Breast epithelium (tissue), 4 donors: ENCODE measurements at places on chromosomes 11 and 22. TPM values are rescaled to one million over a fixed set of nuclear protein-coding genes. Genes with fewer than 3 reads are reported as not detected.

DNA sequence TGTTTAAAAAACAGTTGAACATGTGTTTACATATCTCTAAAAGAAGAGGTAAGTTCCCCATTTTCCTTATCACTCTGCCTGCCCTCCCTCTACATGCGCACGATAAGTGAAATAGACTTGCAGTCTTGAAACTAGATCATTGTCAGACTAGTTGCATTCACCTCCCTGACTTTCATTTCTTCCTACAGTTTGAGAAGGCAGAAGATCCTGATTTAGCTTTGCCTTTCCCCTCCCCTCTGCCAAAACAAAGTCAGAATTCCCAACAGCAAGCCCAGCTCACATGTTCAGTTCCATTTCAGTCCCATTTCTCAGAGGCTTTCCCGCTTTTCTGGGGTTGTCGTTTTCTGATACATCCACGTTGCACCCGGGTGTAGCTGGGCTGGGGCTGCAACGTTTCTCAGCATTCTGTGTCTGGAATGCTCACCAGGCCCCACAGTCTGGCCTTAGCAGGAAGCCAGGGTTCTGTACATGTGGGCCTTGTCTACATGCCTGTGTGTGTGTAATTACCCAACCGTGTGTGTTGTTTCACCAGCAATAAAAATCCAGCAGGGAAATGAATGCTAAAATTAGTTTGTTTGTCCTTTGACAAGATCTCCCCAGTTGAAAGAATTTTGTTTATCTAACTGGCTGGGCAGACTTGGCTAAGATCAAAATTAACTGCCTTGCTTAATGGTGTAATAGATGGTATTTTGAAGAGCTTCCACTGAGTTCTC, 179.2 kb downstream of the DBX1 start:
- DNase-seq: no peak

Gene IL10RA
- total RNA-seq: 9.8 TPM

GRCh38 chr22:24810043-24810749, 4.2 kb downstream of the SGSM1 start:
- peak; percentile 29 for DNase-seq

DNA sequence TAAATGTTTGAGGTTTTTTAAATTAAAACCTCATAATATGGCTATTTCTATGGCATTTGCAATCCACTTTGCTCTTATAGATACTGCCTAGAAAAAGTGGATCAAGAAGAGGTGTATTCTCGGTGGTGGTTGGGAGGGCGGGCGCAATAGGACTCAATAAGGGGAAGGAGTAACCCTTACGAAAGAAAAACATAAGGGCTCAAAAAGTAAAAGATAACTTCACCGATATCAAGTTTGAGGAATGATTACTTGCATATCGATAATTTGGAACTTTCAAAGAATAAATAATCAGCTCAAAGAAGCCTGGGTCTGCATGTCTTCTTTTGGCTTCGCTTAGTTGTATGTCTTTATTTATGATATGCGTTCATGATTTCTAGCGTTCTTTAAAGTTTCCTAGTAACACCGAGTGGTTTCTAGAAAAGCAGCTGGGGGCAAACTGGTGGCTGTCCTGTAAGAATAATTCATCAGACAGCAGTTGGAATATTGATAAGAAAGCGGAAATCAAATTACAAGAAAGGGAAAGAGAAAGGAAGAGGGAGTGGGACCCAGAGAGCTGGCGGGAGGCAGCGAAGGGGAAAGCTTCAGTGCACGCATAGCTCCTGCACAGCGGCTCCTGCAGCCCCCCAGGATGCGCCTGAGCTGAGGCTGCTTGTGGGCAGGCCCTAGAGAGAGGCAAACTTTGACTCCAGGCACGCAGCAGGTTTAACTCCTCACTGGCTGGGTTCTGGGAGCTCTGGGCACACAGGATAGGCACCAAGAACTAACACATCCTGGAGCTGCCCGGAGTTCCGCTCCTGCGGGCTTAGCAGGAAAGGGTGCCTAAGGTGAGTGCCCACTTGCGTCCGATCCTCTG, 9.1 kb upstream of the FLI1 start:
- DNase-seq: no peak

Gene PIM3
- 63.0 TPM for total RNA-seq

Gene RASGRP2
- total RNA-seq: 10.0 TPM

Gene GUCY1A2
- total RNA-seq: 4.9 TPM

Gene ELMOD1
- not detected for total RNA-seq

- DNase-seq: no peak
Measured at GRCh38 chr11:44681698-44682097, 45.1 kb upstream of the TSPAN18 start.

DNA sequence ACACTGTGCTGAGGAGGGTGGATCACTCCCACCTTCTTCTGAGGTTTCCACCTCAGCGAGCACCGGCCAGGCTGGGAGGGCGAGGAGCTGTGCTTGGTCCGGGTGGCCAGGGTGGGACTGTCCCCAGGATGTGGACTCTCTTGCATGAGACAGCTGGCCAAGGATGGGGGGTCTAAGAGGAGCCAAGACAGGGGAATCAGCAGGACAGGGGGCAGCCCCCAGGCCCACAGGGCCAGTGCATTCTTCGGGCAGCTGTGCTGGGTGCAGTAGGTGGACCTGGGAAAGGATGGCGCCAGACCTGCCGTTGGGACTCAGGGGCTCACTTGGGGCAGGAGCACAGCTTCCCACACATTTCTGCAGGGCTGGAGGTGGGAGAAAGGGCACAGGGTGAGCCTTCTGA, 9.5 kb downstream of the APOBEC3A start:
- DNase-seq: no peak

Gene GAB4
- total RNA-seq: not detected

Gene SLC25A45
- 9.1 TPM for total RNA-seq

- DNase-seq: no peak
Measured at GRCh38 chr11:123545726-123546270, 108.6 kb downstream of the SCN3B start.

- DNase-seq: peak; percentile 95
Measured at GRCh38 chr11:67391304-67392182, at the start of gene RAD9A. Gene RAD9A, plus strand, starts transcription at chr11:67391986. Its CDS starts 59 bp downstream, at chr11:67392045.

Gene CTSW
- total RNA-seq: 4.0 TPM

Gene SLC35F2
- total RNA-seq: 5.8 TPM

Gene NPTXR
- 4.5 TPM for total RNA-seq

Gene CASP1
- 9.4 TPM for total RNA-seq

Gene SLC22A9
- not detected for total RNA-seq

- DNase-seq: peak; percentile 48
Measured at GRCh38 chr11:46277313-46277621, 195 bp upstream of the CREB3L1 start.

GRCh38 chr11:113189909-113190667, 124.3 kb upstream of the TTC12 start:
- DNase-seq: no peak

- DNase-seq: no peak
Measured at GRCh38 chr22:28514321-28514821, 165.3 kb downstream of the TTC28 start.

Gene ISX
- total RNA-seq: not detected

GRCh38 chr11:67411785-67412152, 3.7 kb upstream of the CARNS1 start:
- DNase-seq: no peak

DNA sequence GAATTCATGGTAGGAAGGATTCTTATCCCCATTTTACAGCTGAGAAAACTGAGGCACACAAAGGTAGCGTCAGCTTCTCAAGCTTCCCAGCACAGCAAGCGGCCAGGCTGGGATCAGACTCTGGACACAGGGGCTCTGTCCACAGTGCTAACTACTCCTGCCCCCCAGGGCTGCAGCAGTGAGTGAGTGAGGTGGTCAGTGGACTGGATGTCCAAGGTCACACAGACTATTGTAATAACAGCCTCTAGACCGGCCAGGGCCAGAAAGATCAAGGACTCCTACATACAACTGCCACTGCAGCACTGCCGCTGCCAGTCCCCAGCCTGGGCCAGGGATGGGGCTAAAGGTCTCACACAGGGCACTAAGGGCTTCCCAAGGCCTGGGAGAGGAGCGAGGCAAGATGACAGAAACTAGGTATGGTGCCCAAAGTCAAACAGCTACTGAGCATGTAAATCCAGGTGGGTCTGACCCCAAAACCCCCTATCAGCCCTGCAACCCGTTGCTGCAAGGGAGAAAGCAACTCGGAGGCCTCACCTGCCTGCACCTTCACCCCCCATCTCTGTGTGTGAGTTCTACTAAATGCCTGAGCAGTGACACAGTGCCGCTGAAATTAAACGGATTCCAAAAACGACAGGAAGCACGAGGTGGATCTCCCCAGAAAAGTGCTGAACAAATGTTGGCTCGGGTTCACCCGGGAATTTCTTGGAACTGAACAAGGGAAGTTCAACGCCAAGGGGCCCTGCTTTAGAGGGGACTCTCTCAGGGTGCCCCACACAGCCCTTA, 161.8 kb upstream of the GRK3 start:
- no peak for DNase-seq

Gene MAFF
- 126 TPM for total RNA-seq

GRCh38 chr11:70713988-70714665, 315.8 kb downstream of the CTTN start:
- DNase-seq: no peak

- DNase-seq: no peak
Measured at GRCh38 chr11:115462004-115462541, 42.1 kb downstream of the CADM1 start.

DNA sequence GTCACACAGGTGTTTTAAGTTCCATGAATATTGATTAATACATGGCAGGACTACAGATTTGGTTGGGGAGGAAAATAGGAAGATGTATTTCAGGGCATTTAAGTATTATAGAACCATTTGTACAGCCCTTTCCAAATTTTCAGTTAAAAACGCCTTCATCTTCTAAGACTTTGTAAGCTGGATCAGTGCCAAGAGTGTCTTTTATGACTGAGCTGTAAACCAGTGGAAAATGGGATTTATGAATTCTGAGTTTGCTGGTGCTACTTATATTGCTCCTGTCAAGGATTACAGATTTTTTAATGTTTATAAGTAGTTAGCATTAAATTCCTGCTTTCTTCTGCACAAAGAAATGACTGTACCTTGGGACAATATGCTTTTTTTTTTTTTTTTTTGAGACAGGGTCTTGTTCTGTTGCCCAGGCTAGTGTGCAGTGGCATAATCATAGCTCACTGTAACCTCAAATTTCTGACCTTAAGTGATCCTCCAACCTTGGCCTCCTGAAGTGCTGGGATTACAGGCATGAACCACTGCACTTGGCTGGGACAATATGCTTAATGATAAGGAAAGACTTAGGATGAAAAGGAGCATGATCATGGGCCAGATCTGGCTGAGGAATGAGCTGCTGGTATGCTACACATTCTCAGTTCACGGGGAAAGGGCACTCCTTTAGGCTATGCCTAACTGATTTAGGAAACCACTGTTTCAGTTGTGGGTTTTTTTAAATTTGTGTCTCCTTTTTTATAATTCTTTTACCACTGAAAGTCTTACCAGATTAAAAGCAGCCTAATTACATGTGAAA, 113.6 kb upstream of the MTNR1B start:
- no peak for DNase-seq

DNA sequence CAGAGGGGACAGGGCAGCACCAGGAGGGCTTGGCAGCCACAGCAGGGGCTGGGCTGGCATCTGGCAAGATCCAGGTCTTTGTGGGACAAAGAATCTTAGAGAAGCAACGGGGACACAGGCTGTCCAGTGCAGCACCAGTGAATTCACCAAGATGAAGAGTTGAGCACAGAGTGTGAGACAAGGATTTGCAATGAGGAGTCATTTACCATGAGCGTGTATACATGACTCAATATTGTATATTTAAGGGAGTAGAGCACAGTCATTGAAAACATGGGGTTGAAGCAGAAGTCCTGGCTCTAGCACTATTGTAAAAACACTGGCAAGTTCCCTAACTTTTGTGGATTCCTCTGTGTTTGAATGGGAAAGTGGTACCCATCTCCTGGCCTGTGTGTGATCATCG, 3.5 kb downstream of the APOL1 start:
- DNase-seq: no peak

Gene TEX54
- not detected for total RNA-seq

- DNase-seq: no peak
Measured at GRCh38 chr11:69253028-69253427, 40.9 kb upstream of the MYEOV start.

Gene TMEM121B
- 0.48 TPM for total RNA-seq

- DNase-seq: no peak
Measured at GRCh38 chr11:61621917-61622585, 41.2 kb upstream of the SYT7 start.

Gene BTBD18
- not detected for total RNA-seq

DNA sequence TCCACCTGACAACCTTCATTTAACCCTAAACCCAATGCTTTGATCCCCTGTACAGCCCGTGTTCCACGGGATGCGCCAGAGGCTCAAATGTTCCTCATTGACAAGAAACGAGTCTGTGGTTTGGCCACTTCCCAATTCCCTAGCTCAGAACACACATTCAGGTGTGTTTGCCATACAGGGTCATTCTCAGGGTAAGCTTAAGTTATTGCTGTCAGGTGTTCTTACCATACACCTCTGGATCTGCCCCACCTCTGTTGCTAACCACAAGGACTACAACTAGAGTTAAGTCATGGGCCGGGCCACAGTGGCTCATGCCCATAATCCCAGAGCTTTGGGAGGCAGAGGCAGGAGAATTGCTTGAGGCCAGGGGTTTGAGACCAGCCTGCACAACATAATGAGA, 45.6 kb upstream of the POLD3 start:
- DNase-seq: peak; percentile 71

GRCh38 chr11:111107501-111107900, 138.0 kb upstream of the POU2AF2 start:
- DNase-seq: no peak

Gene C22orf15
- total RNA-seq: not detected

Gene ABTB2
- 5.6 TPM for total RNA-seq

Gene CRYBA4
- total RNA-seq: not detected

Gene SCN3B
- total RNA-seq: 2.6 TPM

Gene PTPRCAP
- 9.2 TPM for total RNA-seq

Gene RIC3
- 4.5 TPM for total RNA-seq

Gene APOC3
- total RNA-seq: not detected

GRCh38 chr11:81792416-81792815, 941.2 kb downstream of the FAM181B start:
- no peak for DNase-seq

- DNase-seq: no peak
Measured at GRCh38 chr11:91773090-91773489, 451.5 kb upstream of the FAT3 start.

- no peak for DNase-seq
Measured at GRCh38 chr11:8641332-8641731, 41.1 kb downstream of the TRIM66 start.

GRCh38 chr11:34302046-34302921, 55.5 kb downstream of the ABTB2 start:
- DNase-seq: no peak

Gene OR4D5
- total RNA-seq: not detected

GRCh38 chr22:23213581-23214334, 33.4 kb downstream of the BCR start:
- DNase-seq: no peak

Gene SLC17A6
- total RNA-seq: not detected
